ENCODE measurements at places on chromosomes 5 and 9. TPM values are rescaled to one million over a fixed set of nuclear protein-coding genes. Genes with fewer than 3 reads are reported as not detected.

The COL27A1 gene
- 36.9 TPM for polyA plus RNA-seq

The MZB1 gene
- polyA plus RNA-seq: 0.53 TPM

The TAF11L10 gene
- not detected for polyA plus RNA-seq

The TMEM252 gene
- 1.8 TPM for polyA plus RNA-seq

The IRX1 gene
- polyA plus RNA-seq: 0.77 TPM

The FOXE1 gene
- polyA plus RNA-seq: not detected
